HS-27A (cell line): ENCODE measurements at places on chromosomes 2 and 18.

- DNase-seq = no peak
Measured at GRCh38 chr2:127166231-127166860, 53.8 kb downstream of the CYP27C1 start.

GRCh38 chr2:97671526-97671925 is 2.0 kb downstream of the C2orf92 start:
- no peak for DNase-seq

DNA sequence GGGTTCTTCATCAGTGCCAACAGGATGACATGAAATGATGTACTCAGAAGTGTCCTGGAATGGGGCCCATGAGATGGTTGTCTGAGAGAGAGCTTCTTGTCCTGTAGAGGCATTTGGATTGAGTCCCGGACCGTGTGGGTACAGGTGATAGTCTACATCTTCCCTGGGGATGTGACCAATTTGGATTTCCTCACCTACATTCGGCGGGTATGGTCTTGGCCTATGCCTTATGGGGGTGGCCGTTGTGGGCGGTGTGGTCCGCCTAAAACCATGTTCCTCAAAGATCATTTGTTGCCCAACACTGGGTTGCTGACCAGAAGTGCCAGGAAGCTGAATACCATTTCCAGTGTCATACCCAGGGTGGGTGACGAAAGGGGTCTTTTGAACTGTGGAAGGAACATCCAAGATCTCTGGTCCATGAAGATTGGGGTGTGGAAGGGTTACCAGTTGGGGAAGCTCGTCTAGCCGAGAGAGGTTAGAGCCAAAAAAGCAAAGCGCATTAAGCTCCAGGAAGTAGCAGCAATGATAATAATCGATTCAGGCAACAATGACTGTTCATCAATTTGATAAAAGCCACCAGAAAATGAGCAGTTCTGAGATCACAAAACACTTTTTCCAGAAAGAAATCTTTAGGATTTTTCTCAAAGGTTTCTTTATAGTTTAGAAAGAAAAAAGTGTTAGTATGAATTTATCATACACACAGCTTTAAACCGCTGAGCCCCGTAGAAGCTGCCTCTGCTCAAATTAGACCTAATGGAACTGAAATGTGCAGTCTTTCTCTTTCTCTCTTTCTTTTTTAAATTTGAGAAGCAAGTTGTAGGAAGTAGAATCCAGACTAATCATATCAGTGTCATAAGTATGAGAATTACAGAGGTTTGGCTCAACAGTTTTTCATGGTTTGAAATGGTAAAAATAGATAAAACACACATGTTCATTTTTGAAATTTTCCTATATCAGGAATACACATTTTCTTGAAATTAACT is 60.3 kb downstream of the ATIC start:
- no peak for DNase-seq

DNA sequence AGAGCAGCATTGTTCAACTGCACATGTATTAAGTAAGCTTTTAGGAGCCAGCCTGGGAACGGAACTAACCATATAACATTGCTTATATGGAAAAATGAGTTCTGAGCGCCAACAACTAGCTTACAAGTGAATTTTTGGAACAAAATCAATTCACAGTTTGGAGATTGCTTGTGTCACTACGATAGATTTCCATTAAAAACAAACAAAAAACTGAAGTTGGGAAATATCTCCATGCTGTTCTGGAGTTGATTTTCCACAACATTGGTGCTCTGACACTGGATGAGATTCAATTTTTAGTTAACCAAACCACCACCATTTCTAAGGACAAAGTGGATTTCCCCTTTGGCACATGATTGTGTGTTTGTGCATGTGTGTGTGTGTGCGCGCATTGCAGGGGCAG is 56.9 kb upstream of the ZNF397 start:
- no peak for DNase-seq

DNA sequence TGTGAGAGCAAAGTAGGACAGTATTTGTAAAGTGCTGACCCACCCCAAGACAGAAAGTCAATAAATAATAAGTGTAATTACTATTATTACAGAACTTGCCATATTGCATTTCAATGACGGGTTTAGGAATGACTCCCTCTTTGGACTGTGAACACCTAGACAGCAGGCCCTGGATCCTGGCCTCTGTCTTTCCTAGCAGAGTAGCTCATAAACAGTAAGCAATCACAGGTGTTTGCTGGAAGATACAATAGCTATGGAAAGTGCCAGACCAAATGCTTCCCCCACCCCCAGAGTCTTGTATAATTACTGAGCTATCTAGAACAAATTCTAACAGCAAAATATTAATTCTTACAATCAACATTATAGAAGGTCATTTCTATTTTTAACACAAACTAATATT is 20.1 kb upstream of the MYO1B start:
- DNase-seq = no peak

GRCh38 chr2:126482582-126483464 is 173.1 kb upstream of the GYPC start:
- DNase-seq = no peak

GRCh38 chr18:47235096-47235495 is 16.4 kb downstream of the SKOR2 start:
- no peak for DNase-seq

GRCh38 chr18:30727849-30728248 is 314.7 kb downstream of the DSC3 start:
- DNase-seq = no peak

GRCh38 chr2:220850116-220850515 is 722.0 kb downstream of the EPHA4 start:
- DNase-seq = no peak

- no peak for DNase-seq
Measured at GRCh38 chr2:102120701-102121159, 21.8 kb upstream of the IL1R1 start.

DNA sequence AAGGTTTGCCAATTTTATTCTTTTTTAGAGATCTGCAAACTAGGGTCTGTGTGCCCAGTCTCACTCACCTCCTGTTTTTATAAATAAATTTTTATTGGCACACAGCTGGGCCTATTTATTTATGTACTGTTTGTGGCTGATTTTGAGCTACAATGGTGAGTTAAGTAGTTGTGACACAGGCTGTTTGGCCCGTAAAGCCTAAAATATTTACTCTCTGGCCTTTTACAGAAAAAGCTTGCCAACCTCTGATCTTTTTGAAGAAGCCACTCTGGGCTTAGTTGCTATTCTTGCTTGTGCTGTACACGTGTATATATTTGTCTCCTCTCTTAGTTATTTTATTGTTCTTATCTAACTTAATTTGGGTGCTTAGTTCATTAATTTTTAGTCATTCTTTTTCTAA is 14.5 kb downstream of the NAB1 start:
- DNase-seq = no peak

DNA sequence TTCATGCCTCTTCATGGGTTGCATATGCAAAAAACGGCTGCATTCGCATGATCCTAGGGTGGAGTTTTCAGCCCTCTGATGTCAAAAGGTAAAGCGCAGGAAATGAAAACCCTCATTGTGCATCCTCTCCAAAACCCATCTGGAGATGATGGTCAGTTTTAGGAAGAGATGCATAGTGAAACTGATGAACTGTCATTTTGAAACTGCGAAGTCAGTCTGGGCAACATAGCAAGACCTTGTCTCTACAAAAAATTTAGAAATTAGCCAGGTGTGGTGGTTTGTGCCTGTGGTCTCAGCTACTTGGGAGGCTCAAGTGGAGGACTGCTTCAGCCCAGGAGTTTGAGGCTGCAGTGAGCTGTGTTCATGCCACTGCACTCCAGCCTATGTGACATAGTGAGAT is 2.5 kb upstream of the TTLL4 start:
- no peak for DNase-seq

GRCh38 chr2:239155806-239156480 is 244.9 kb downstream of the HDAC4 start:
- no peak for DNase-seq

- DNase-seq = no peak
Measured at GRCh38 chr2:49298230-49298629, 143.9 kb upstream of the FSHR start.

GRCh38 chr2:43067254-43068040 is 159.0 kb downstream of the ZFP36L2 start:
- no peak for DNase-seq

DNA sequence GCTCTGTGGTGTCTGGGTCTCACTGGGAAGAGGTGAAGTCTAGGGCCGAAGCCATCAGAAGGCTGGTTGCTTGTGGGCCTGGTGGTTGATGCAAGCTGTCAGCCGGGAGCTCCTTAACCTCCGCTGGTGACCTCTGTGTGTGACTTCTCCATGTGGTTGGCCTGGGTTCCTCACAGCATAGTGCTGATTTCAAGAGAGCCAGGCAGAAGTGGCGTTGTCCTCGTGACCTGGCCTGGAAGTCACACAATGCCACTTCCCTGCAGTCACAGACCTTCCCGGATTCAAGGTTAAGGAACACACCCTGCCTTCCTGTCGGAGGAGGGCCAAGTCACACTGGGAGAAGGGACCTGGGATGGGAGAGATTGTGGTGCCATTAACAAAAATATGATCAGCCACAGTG is 303.7 kb upstream of the HS6ST1 start:
- no peak for DNase-seq

GRCh38 chr2:65129826-65130663 is at the start of gene RAB1A:
Gene RAB1A, minus strand, starts transcription at chr2:65130106. Its CDS starts 191 bp downstream, at chr2:65129915.
- peak; percentile 84 for DNase-seq

DNA sequence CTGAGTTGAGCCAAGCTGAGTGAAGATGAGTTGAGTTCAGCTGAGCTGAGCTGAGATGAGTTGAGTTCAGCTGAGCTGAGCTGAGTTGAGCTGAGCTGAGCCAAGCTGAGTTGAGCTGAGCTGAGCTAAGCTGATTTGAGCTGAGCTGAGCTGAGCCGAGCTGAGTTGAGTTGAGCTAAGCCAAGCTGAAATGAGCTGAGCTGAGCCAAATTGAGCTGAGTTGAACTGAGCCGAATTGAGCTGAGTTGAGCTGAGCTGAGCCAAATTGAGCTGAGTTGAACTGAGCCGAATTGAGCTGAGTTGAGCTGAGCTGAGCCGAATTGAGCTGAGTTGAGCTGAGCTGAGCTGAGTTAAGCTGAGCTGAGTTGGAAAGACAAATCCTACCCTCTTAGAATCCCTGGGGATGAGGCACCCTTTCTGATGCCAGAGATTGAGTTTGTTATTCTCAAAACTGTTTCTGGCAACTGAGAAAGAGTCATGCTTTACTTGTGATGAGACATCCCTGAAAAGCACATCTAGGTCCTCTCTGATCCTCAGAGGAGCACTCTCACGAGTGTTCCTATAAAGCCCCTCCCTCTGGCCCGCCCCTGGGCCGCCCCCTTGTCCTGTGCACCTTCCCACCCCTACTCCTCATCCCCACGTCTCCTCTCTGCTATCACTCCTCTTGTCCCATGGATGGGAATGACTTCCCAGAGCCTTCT is 116.5 kb downstream of the MCFD2 start:
- DNase-seq = no peak

DNA sequence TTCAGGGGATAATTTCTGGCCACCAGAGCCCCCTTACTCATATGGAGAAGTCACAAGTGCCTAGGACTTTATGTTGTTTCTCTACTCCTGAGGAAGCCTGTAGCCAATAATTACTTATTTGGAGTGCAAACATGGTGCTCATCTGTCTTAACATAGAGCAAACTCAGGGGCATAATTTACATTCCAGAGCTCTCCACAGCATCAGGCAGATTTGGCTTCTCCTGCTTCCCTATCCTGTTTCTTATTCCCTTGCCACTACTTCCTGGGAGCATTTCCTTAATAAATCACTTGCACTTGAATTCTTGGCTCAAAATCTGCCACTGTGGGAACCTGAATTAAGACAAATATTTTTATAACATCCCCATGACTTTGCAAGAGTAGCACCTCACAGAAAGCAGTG is 960.9 kb downstream of the SOCS6 start:
- DNase-seq = no peak

DNA sequence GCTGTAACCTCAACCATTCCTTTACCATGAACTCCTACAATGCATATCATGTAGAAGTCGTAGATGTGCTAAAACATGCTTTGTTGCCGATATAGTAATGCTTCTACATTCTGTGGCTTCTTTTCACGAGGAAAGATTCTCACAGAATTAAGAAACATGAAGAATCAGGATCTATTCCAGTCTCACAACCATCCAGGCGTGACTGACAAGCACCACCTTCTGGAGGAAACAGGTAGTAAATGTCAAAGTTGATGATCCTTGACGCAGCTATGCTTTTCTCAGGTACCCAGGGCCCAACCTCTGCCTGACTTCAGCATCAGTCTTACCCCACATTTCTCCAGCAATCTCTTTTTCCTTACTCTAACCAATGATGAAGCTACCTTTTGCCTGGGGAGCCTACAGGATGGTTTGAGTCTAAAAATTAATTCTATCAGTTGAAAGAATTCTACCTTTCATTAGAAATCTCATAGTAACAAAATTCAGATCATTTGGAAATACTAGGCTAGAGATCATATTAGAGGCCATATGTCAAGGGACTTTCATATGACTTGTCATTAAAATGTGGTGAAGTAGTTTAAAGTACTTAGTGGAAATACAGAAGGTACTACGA is 123.3 kb upstream of the RND3 start:
- DNase-seq = no peak

DNA sequence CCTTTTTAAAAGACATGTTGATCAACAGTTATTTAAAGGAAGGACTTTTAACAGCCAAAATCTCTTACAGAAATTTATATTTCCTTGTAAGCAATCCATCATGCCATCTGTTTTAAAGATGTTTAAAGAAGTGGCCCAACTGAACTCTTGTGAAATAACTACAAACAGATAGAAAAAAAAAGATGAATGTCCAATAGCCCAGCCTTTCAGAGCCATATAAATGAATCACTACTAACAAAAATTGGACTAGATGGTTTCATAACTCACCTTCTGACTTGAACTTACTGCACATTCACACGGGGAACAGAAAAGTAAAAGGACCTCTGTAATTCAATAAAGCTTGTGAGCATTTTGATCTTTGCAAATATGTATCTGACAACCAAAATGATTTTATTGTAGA is 319.0 kb upstream of the CHAC2 start:
- no peak for DNase-seq

- no peak for DNase-seq
Measured at GRCh38 chr2:13240061-13240460, 523.3 kb downstream of the TRIB2 start.

DNA sequence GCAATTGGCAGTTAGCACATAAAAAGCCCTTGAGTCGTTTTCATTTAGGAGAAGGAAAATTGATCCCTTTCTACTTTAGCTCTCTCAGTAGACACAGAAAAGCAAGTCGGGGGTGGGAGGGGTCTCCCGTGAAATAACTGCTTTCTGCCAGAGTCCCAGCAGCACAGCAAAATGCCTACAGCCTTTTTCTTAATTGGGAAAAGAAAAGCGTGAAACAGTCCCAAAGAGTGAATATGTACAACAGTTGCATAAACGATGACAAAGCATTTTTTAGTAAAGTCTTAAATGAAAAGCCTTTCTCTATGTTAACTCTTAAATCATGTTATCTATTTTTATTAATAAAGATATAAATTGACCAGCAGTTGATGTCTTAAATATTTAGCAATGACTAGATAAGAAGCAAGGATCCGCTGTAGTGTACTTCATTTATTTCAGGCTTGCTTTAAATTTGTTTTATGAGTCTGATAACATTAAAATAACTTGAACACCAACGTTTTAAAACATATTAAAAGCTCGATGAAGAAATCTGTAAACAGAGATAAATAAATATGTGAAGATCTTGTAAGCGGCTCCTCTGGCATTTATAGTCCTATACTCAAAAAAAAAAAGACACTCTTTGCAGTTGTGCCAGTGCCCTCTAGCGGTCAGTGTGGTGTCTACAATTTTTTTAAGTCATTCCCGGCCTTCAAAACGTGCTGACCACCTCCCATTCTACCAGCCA is 42.3 kb upstream of the ATIC start:
- DNase-seq = no peak
